Suprapubic skin (tissue), 4 donors: ENCODE measurements at places on chromosomes 6 and 20. TPM values are rescaled to one million over a fixed set of nuclear protein-coding genes. Genes with fewer than 3 reads are reported as not detected.

Gene ZNF165
- total RNA-seq = 2.4 TPM

DNA sequence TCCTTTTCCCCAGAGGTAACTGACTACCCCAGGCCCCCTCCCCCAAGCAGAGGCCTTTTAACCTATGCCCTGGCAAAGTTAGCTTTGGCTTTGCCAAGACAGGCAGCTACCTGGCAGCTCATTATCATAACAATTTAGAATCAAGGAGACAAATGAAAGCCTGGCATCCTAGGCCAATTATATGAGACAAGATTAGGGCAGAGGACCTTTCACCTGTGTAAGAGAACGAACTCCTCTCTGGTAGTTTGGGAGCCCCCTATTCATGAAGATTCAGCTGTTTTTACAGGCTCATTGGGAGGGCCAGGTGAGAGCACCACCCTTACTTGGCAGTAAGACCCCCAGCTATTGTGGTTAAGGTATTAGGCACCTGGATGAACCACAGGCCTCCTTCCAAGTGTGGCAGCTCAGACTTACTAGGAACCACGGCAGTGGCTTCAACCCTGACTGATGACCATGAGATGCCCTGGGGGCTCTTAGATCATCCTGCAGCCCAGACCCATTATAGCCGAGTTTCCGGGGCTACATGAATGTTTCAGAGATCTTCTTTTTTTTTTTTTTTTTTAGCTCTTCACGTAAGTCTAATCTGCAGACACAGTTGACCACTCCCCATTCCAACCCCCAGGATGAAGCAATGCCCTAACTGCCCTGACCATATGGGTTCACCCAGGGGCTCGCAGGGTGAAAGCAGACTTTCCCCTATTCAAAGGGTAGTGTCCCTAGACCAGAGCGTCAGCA lies 56.2 kb downstream of the RAB44 start:
- DNase-seq = no peak

Gene HAO1
- 0.80 TPM for total RNA-seq

DNA sequence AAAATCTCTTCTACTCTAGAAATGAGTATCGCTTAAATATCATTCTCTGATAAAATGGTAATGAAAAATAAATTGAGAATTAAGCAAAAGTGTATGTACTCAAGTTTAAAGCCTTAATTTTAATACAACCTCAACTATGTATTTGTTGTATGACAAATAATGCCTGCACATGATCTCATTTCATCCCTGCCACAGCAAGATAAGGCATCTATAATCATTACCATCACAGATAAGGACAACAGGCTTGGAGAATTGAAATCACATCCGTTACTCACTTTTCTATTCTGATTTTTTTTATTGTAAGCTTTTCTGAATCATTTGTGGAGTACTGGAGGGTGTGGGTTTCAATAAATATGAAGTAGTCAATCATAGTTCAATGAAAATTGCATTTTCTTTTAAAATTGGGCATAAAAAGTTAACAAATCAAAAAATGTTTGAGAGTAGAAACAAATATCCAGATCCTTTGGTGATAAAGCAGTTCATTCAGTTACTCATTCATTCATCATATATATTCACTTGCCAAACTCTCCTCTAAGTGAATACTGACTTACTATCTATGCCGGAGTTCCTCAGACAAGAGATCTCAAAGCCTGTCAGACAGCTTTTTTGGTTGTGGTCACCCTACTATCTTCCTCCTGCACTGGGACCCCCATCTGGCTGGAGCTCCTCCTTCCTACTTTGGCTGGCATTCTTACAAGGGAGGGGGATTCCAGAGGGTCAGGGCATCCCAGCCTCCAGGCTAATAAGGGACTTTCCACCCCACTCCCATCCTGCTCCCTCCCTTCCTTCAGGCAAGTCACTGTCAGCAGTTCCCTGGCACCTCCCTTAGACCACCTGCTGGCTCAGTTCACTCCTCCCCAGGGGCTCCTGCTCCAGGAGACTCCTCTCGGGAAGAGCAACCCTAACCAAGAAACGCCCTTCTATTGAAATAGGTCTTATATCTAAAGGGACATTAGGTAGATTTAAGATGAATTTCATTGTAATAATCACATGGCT lies 118.6 kb downstream of the OGFRL1 start:
- no peak for DNase-seq

- DNase-seq = no peak
Observed at GRCh38 chr6:148328876-148329555, 13.6 kb upstream of the SASH1 start.

- DNase-seq = no peak
Observed at GRCh38 chr20:19288061-19288460, 75.6 kb downstream of the SLC24A3 start.

Gene ESF1
- total RNA-seq = 20.4 TPM

DNA sequence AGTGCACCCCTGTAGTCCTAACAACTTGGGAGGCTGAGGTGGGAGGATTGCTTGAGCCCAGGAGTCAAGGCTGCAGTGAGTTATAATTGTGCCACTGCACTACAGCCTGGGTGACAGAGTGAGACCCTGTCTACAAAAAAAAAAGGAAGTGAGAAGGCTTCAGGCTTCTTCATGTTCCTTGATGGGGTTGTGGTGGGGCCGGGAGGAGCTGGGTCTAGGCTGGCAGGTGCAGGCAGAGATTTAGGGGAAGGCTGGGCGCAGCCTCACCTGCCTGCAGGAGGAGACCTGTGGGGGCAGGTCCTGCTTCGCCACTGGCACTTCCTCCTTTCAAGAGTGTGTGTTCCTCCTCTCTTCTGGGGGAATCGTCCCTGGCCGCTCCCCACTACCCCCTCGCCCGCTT lies 63.9 kb downstream of the CHMP4B start:
- DNase-seq = no peak

DNA sequence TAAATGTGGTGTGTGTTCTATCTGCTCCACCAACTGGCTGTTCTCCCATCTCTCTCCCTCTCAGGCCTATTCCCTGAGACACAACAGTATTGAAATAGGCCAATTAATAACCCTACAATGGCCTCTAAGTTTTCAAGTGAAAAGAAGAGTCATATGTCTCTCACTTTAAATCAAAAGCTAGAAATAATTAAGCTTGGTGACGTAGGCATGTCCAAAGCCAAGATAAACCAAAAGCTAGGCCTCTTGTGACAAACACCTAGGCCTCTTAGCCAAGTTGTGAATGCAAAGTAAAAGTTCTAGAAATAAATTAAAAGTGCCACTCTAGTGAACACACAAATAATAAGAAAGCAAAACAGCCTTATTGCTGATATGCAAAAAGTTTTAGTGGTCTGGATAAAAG lies 29.9 kb downstream of the MTCL3 start:
- DNase-seq = no peak
